ENCODE measurements at places on chromosomes 16 and 17.

- DNase-seq: no peak
Observed at GRCh38 chr17:44795928-44796327, 34.2 kb downstream of the GJC1 start.

- DNase-seq: no peak
Observed at GRCh38 chr16:73047221-73047535, 750 bp downstream of the ZFHX3 start.

- no peak for DNase-seq
Observed at GRCh38 chr17:82449883-82450356, 632 bp downstream of the CYBC1 start.

DNA sequence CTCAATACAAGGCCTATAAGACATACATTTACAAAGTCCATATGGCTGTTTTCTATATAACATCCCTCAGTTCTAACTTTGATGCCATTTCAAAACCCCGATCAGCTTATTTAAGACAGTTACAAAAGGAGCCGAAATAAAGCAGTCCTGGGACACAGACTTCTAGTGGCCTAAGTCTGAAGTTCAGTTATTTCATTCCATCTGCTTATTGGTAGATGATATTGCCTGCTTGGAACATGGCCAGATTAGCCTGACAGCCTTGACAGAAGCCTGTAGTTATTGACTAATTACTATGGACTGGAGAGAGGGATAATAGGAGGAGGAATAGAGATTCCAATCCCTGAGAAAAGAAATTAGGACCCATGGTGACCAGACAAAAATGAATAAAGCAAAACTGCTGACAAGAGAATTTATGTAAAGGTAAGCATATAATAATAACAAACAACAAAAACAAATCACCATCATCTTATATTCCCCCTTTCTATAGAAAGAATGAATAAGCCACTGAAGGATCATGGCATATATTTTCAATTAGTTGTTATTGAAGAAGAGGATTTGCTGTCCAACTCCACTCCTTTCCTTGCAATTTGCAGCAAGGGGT is 206.3 kb upstream of the TOM1L1 start:
- no peak for DNase-seq

DNA sequence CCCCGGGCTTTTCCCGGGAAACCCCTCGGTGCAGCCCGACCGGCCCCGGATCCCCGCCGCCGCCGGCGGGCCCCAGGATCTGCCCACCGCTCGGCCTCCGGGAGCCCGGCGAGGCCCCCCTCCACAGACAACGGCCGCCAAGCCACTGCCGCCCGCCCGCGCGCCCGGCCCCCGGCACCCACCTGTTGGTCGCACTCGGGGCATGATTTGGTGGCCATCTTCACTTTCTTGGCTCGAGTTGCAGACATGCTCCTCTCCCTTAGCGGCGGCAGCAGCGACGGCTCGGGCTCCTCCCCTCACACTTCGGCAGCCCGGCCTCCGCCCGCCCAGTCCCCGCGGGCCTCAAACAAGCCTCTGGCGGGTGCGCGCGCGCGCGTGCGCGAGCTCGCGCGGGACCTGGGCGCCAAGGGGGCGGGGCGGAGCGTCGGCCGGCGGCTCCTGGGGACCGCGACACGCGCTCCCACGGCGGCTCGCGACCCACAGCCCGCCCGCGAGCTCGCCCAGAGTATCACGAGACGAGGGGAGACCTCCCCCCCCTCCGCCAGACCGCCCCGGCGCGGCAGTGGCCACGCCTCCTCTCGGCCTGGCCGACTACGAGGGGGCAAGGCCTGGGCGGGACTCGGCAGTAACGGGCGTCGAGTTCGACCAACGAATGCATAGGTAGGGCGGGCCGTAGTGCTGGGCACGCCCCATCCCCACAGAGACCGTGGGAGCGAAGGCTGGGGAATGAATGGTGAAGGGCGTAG is at the start of gene C16orf87:
Gene C16orf87, minus strand, starts transcription at position 279 of the 746 bp plus-strand sequence. Its CDS starts 31 bp downstream, at position 248.
- DNase-seq: peak; percentile 90

GRCh38 chr16:53132406-53132805 is 77.6 kb downstream of the CHD9 start:
- DNase-seq: no peak

- DNase-seq: no peak
Observed at GRCh38 chr17:40322358-40323315, 13.7 kb downstream of the RARA start.

DNA sequence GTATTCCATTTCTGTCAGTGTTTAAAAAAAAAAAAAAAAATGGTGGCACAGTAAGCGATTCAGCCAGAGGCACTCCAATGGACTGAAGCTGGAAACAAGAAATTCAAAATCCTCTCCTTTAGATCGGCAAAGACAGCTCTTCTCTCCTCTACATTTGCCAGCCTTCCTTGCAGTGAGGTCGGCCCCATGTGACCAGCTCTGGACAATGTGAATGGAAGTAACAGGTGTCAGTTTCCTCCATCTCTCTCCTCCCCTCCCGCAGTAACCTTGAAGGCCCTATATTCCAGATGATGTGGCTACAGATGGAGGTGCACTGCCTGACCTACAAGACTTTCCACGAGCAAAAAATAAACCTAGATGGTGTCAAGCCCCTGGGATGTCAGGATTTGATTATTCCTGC is 15.0 kb downstream of the CUEDC1 start:
- no peak for DNase-seq

- DNase-seq: no peak
Observed at GRCh38 chr16:10664720-10665126, 30.0 kb downstream of the TEKT5 start.

DNA sequence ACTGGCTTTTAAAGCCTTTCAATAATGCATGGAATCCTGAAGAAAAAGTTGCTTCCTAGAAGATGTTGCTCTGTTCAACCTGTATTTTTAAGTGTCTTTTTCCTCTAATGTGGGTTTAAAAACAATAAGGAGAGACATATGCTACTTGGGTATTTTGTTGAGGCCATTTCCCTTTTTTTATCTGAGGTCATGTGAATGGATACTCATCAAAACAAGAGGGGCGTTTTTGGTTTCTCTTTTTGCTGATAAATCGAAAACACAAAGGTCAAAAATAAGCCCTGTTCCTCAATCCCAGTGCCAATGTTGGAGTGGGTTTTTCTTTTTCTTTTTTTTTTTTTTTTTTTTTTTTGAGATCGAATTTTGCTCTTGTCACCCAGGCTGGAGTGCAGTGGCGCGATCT is 468.0 kb upstream of the RBFOX1 start:
- DNase-seq: no peak

GRCh38 chr17:12659500-12659899 is 6.2 kb upstream of the MYOCD start:
- DNase-seq: no peak

DNA sequence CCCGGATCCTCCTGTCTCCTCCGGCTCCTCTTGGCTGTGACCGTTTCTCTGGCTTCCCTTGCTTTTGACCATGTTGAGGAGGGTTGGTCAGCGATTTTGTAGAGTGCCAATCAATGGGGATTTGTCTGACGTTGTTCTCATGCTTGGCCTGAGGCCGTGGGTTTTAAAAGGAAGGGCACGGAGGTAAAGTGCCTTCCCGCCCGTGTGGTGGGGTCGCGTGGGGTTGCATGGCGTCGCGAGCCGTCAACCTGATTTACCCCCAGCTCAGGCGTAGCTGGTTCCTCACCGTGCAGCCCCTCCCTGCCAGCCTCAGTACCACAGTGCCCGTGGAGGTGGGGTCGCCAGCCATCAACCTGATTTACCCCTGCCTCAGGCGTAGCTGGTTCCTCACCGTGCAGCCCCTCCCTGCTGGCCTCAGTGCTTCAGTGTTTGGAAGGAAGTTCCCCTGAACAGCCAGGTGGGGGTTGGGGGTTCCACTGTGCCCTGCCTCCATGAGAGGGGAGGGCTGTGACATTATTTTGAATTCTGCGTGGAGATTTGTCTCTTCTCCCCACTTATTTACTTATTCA is 5.0 kb downstream of the TPSAB1 start:
- no peak for DNase-seq

DNA sequence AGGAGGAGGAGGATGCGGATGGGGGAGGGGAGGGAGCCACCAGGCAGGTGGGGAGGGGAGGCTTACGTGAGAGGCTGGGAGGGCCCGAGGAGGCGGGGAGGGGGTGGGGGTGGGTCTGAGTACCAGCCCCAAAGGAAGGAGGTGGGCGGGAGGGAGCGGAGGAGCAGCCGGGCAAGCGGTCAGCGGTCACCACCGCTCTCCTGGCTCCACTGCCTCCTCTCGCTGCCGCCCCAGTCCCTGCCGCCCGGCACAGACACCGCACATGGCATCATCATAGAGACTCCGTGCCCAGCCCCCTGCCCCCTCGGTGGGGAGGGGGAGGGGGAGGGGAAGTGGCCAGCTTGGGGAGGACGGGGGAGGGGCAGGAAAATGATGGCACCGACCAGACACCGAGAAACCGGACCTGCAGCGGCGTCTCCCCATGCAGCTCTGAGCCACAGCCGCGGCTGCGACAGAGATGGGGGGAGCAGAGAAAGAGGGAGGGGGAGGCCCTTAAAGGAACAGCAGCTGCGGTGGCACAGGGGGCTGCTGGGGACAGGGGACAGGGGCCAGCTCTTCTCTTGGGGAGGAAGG is at the start of gene TLCD3B:
Gene TLCD3B, minus strand, starts transcription at position 431 of the 573 bp plus-strand sequence. CDS start 744 bp downstream, outside the sequence.
- DNase-seq: no peak

DNA sequence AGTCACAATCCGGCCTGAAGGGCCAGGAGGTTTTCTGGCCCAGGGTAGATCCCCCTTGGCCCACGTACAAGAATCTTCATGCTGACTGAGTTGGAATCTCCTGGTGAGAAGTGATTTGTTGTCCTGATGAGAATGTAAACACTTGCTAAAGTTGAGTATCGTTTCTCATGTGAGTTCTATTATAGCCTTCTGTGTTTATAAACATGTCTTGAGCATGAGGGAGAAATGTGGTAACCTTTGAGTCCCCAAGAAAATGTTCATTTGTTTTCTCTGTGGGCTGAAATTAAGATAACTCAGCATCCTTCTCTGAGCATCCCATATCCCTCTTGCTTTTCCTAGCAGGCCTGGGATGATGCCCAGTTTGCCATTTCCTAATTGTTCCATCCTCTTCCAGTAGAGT is 204.8 kb downstream of the FTO start:
- DNase-seq: no peak

GRCh38 chr16:86375851-86376250 is 134.5 kb upstream of the FOXF1 start:
- no peak for DNase-seq

DNA sequence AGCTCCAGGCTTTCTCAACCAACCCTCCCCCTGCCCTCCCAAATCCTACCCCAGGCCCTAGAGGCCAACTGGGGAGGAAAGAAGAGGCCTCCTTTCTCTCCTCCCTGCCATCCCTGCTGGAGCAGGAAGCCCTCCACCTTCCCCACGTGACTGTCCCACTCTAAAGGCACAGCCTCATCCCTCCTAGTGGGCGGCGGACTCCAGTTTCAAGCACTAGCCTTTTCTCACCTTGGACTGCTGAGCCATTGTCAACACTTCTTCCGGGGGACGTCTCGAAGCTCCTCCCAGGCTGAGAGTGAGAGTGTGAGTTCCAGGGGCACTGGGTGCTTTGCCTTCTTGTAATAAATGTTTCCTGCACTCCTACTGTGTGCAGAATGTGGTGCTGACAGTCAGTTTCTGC is 21.4 kb upstream of the IRX6 start:
- no peak for DNase-seq

DNA sequence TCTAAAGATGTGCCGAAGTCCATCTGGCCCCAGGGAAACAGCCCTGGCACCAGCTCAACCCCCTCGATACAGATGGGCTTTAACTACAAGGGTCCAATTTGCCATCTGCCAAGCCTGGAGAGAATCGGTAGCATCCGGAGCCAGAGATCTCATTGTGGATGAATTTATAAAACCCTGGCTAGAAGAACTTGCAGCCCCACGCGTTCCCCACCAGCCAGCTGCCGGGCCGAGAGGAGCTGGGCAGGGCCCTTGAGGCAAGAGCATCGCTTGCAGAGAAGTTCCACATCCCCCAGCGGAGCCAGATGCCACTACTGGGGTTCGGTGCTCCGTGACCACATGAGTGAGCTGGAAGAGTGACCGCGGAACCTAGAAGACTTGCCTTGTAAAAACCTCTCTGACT is 65.3 kb upstream of the NOL11 start:
- DNase-seq: no peak

- no peak for DNase-seq
Observed at GRCh38 chr16:13885700-13886099, 34.3 kb upstream of the ERCC4 start.
